ENCODE measurements at places on chromosomes 7 and 10.

DNA sequence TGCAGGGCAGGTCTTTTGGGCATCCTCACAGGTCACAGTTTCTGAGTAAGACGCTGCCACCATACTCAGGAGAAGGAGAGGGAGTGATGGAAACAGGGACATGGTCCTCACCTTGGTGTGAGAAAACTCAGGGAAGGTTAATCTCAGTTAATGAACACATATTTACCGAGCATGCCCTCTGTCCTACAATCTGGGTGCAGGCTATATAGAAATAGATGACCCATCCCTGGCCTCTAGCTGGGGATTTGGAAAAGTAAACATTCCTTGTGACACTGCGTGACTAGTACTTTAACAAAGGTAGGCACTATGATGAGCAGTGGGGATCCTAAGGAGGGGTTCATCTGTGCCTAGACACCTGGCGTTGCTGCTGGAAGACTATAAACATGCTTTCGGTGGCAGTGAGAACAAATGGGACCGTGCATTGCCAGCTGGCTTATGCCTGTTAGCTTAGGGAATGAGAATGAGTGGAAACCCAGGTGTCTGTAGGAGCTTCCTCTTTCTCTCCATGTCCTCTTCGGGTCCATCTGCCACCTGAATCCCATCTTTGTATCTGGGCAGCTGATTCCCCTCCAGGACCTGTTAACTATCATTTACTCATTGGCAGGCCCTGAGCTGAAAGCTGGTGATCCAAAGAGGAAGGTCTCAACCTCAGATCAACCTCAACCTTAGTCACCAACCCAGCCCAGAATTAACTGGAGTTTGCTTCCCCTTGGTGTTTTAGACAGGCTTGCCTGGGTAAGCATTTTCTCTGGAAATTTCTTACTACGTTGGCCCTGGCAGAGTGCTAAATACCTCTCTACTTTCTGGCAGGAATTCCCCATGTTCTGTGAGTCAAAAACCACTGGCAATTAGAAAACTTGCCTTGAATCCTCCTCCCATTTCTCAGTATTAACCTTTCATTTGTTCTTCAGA is 794 bp downstream of the MBL2 start:
- DNase-seq, result no peak

GRCh38 chr7:74575811-74576210 is 81.7 kb upstream of the GTF2I start:
- DNase-seq, result no peak

DNA sequence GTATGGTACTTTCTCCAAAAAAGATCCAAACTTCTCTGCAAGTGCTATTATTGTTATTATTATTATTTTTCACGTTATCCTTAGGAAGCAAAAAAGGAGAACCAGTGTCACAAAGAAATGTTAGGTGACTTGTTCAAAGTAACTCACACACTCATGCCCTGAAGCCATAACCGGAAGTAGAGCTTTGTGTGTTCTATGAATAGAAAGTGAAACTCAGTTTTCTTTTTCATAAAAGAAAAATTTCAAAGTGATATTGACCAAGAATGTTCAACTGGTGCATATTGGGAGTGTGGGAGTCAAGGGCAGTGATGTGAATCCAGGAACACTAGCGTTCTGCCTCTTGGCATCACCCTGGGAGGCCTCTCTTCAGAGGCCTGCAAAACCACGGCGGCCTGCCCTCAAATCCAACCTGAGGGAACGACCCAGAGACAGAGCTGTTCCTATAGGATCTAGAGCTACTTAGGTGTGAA is 106.1 kb downstream of the PRKCQ start:
- no peak for DNase-seq

- DNase-seq, result no peak
Observed at GRCh38 chr7:22733761-22734160, 6.8 kb downstream of the IL6 start.

- DNase-seq, result no peak
Observed at GRCh38 chr10:34861293-34862021, 46.4 kb upstream of the PARD3 start.

DNA sequence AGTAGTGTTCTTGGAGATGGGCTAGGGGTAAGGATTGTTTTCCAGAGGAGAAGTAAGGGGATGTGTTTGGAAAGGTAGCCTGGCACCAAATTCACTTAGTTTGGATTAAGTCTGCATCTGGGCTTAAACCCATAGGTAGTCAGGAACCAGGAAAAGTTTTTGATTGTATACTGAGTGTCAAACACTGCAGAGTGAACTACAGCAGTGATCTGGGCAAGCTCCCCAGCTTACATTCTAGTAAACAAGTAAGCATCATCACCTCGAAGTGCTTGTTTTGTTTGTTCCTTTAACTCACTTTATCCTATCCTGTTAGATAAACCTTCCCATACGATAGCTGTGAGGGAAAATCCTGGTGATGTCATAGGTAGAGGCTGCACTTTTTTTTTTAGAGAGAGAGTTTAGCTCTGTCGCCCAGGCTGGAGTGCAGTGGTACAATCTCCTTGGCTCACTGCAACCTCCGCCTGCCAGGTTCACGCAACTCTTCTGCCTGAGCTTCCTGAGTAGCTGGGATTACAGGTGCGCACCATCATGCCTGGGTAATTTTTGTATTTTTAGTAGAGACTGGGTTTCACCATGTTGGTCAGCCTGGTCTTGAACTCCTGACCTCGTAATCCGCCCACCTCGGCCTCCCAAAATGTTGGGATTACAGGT is 2.4 kb downstream of the RPS24 start:
- no peak for DNase-seq

GRCh38 chr7:91722831-91723230 is 157.7 kb downstream of the MTERF1 start:
- DNase-seq, result no peak

GRCh38 chr10:8594176-8594575 is 539.7 kb downstream of the GATA3 start:
- no peak for DNase-seq

DNA sequence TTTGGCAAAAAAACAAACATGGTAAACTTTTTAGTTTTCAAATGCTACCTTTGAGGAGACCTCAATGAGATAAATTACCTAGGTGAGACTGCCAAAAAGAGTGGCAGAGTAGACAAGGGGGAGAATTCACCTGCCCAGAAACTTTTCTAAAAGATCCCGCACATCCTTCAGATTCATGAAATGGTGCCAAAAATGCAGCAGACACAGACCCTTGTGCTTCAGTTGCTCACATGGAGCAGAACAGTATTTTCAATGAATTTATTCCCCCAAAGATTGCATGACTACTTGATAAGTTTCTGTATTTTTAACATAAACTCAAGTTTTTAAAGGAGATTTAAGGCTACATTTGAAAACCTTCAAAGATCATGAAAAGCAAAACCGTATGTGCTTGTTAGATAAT is 270.0 kb downstream of the TRIL start:
- DNase-seq, result no peak

GRCh38 chr7:29763266-29763665 is 43.0 kb upstream of the WIPF3 start:
- no peak for DNase-seq

- no peak for DNase-seq
Observed at GRCh38 chr10:72173619-72174296, 42.1 kb upstream of the ANAPC16 start.

DNA sequence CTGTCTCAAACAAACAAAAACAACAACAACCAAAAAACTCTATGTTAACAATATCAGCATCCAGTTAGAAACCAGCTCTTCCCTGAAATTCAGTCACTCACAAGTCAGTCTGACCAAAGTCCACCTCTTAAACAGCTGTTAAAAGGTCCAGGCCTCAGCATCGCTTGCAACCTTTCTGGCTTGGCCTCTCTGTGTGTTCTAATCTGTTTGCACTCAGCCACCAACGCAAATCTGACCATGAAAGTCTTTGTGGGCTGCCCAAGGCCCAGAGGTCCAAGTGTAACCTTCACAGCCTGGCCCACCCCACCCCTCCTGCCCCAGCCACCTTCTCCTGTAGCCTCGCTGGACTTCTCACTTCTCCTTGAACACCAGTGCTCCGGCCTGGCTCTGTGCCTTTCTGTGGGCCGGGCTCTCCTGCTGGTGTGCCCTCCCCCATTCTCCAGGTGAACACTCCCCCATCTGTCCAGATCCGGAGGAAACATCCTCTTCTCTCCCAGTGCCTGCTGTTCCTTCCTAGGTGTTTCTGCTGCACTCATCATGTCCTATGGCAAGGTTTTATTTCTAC is 72.2 kb upstream of the EFCAB10 start:
- DNase-seq, result no peak

DNA sequence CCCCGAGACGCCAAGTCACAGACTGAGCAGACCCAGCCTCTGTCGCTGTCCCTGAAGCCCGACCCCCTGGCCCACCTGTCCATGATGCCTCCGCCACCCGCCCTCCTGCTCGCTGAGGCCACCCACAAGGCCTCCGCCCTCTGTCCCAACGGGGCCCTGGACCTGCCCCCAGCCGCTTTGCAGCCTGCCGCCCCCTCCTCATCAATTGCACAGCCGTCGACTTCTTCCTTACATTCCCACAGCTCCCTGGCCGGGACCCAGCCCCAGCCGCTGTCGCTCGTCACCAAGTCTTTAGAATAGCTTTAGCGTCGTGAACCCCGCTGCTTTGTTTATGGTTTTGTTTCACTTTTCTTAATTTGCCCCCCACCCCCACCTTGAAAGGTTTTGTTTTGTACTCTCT is 215.6 kb downstream of the TCF7L2 start:
- DNase-seq, result no peak

GRCh38 chr7:149459540-149460452 is 1.1 kb downstream of the ZNF777 start:
- no peak for DNase-seq

- no peak for DNase-seq
Observed at GRCh38 chr7:38461887-38462286, 169.3 kb downstream of the AMPH start.

DNA sequence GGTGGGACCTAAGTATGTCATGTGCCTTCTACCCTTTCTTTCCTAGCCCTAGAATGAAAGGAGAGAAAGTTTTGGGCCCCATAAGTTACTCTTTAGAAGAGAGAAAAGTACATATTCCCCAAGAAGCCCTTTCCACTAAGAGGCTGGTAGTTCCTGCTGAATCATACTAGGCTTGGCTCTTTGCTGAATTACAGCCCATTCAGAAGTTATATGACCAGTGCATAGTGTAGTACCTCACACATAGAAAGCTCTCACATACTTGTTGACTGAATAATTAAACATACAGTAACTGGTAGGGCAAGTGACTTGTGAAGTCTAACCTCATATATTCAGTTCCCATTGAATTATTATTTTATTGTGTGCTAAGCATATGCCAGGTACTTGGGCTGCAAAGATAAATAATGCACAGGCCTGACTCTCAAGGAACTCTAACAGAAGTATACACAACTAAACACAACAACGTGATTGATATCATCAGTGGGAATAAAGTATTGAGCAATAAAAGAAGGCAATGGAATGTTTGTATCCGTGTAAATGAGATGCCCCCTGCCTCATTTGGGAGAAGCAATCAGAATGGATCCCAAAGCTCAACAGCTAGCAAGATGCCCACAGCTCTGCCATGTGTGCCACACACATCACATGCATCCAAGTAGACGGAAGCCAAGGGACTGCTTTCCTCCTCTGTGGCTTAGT is 38.9 kb upstream of the UBN2 start:
- DNase-seq, result no peak

DNA sequence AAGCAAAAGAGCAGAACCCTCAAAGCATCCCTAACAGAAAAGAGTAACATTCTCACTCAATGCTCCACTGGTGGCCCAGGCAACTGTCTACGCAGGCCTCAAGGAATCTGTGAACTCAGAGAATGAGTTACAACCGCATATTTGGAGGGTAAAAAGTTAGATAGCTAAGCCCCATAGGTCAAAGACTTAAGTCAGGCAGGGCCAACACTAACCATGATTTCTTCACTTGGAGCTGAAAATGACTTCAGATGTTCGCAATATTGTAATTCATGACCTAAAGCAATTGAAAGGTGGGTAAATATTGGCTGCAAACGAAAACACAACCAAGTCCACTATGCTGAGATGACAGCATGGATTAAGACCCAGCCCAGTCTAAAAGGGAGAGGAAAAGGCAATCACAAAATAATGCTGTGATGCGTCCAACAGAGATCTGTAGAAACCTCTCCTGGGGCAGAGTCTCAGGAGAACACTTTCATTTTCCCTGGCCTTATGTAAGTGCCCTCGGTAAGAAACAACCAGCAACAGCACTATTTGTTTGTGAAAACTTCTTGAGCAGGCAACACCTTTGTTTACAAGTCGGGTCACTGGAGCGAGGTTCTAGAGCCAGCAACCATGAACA is 176.5 kb downstream of the TNS3 start:
- DNase-seq, result no peak

DNA sequence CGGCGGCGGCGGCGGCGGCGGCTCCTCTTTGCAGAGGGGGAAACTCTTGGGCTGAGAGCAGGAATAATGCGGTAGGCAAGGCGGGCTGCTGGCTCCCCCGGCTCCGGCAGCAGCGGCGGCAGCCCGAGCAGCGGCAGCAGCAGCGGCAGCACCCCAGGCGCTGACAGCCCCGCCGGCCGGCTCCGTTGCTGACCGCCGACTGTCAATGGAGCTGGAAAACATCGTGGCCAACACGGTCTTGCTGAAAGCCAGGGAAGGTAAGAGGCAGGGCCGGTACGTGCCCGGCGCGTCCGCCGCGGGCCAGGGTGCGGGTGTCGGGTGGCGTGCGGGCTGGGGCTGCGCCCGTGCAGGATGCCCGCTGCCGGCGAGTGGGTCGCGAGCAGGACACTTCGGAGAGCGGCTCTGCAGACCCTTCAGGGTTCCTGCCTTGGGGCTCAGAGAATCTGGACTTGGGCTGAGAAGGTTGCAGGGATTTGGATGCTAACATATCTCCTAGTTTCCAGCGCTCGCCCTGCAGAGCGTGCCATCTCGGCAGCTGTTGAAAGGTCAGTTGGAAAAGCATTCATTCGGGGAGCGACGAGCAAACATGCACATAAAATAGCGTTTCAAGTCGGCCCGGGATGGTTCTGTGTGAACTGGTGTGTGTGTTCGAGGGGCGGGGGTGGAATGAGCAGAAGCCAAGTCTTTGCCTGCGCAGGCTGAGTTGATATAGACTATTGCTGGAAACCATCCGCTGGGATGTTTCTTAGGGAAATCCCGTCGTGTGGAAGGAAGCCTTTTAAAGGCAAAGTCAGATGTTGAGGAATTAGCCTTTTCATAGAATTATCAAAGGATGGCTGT is 562 bp downstream of the GRK5 start:
- peak; percentile 65 for DNase-seq

- DNase-seq, result no peak
Observed at GRCh38 chr7:17274551-17275245, 23.8 kb upstream of the AHR start.

DNA sequence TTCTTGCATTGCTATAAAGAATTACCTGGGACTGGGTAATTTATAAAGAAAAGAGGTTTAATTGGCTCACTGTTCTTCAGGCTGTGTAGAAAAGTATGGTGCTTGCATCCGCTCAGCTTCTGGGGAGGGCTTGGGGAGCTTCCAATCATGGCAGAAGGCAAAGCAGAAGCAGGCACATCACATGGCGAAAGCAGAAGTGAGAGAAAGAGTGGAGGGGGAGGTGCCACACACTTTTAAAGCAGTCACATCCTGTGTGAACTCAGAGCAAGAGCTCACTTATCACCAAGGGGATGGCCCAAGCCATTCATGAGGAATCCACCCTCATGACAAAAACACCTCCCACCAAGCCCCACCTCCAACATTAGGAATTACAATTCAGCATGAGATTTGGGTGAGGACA is 303.5 kb downstream of the OTUD1 start:
- DNase-seq, result no peak

GRCh38 chr10:100826661-100826982 is 81.2 kb downstream of the PAX2 start:
- no peak for DNase-seq
